ENCODE measurements at places on chromosomes 5 and 9.

DNA sequence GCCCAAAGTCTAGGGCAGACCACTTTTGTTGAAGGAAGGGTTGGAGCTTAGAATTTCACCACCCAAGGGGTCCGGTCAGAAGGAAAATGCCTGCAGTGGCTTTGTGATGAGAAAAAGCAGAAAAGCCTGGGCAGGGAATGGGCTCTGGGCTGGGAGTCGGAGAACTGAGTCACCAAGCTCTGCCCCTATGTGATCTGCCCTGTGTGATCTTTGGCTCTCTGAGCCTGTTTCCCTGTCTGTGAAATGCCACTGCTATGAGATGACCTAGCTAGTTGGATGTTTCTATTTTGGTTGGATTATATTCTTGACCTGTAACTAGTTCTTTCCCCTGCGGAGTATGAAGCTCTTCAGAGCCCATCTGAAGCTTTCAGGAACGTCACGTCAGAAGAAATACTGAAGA, 9.8 kb downstream of the POLR1E start:
- DNase-seq: no peak

DNA sequence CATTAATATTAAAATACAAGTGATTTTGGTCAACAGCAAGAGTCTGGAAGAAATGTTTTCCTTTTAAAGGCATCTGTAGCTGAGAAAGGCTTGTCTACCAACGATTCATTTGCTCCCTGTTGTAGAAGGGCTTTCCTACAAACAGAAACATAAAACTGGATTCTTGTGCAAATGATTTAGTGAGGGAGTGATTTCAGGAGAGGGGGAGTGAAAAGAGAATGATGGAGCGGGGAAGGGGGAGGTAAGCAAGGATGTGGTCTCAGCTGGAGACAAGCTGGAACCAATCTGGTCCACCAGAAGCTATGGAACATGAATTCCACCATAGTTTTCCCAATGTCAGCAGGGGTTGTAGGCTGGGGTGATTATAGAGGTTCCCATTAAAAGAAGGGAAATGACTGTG, 196.3 kb downstream of the FBXO4 start:
- no peak for DNase-seq

DNA sequence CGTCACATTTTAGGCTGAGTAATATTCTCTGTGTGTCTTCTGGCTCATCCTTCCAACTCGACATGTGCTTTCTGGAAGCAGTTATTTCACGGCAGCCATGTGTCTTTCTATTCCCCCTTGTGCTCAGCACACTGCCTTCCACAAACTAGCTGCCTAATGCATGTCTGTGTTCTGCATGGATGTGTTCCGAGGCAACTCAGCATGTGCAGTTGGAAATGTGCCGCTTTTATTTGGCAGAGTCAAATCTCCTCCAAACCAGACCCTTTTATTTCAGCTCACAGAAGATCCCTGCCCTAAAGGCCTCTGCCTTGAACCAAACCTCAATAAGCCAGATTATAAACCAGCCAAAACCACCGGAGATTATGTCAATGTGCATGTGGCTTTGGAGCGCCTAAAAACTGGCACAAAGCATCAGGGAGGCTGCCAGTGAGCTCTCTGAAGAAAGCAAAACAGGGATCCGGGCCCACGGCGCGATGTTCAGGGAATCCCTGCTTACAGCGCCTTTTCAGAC, 360.2 kb downstream of the DEPDC1B start:
- no peak for DNase-seq

- no peak for DNase-seq
Measured at GRCh38 chr5:98050583-98050982, 722.9 kb upstream of the RGMB start.

DNA sequence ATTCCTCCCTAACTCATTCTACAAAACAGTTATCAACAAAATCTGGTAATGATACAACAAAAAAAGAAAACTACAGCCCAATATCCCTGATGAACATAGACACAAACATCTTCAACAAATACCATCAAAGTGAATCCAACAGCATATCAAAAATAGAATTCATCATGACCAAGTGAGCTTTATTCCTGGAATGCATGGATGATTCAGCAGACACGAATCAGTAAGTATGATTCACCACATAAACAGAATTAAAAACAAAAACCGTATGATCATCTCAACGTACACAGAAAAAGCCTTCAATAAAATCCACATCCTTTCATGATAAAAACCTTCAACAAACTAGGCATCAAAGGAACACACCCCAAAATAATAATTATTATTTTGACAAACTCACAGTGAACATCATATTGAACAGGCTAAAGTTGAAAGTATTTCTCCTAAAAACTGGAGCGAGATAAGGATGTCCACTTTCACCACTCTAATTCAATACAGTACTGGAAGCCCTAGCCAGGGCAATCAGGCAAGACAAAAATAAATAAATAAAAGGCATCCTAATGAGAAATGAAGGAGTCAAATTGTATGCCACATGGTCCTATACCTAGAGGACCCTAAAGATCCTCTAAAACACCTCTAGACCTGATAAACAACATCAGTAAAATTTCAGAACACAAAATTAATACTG, 305.1 kb upstream of the RGMB start:
- no peak for DNase-seq

DNA sequence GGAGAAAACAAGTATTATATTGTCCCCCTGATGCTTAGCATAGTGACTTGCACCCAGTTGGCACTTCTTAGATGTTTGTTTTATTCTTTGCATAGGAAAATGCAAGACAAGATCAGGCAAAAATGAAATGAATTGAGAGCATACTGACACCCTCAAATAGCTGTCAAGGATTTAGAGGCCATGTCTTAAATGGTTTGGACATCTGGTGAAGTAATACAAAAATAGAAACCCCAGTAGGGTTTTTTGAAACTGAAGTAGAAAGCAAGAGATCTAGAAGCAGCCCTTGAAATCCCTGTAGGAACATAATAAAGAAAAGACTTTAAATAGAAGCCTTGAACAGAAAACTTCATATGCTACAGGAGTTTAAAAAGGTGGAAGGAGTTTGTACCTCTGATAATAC, 174.3 kb downstream of the ANXA1 start:
- DNase-seq: no peak

- no peak for DNase-seq
Measured at GRCh38 chr5:95842854-95843544, 20.5 kb upstream of the GLRX start.

GRCh38 chr9:112621018-112621655, 96.8 kb downstream of the INIP start:
- DNase-seq: no peak

DNA sequence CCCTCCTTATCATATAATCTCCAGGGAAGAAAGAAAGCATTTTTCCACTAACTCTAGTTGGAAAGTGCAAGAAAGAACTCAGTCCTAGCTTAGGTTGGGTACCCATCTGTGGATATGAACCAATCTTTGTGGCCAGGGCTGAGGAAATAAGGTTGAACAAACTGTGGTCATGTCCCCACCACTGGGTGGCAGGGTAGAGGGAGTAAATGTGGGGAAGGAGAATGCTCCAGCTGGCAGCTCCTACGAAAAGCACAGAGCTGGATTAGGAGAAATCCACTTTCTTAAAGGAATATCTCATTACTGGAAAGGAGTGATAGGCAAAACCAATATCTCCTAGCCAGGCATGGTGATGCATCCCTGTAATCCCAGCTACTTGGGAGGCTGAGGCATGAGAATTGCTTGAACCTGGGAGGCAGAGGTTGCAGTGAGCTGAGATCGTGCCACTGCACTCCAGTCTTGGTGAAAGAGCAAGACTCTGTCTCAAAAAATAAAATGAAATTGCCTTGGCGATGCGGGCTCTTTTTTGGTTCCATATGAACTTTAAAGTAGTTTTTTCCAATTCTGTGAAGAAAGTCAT, 175.1 kb downstream of the CCDC192 start:
- no peak for DNase-seq
